ENCODE measurements at places on chromosomes 3 and 15. TPM values are rescaled to one million over a fixed set of nuclear protein-coding genes. Genes with fewer than 3 reads are reported as not detected.

POLR2H gene
- 84.3 TPM for total RNA-seq

REC114 gene
- total RNA-seq = not detected

HCLS1 gene
- 305 TPM for total RNA-seq

PIF1 gene
- 85.5 TPM for total RNA-seq

CACNA1D gene
- total RNA-seq = 1.5 TPM

GRCh38 chr15:23881291-23881690 lies 194.2 kb upstream of the NDN start:
- DNase-seq = no peak
- H3K27me3 ChIP-seq = no peaks in the 10 kb centered on the region
- no peaks in the 10 kb centered on the region for H3K4me1 ChIP-seq

DNA sequence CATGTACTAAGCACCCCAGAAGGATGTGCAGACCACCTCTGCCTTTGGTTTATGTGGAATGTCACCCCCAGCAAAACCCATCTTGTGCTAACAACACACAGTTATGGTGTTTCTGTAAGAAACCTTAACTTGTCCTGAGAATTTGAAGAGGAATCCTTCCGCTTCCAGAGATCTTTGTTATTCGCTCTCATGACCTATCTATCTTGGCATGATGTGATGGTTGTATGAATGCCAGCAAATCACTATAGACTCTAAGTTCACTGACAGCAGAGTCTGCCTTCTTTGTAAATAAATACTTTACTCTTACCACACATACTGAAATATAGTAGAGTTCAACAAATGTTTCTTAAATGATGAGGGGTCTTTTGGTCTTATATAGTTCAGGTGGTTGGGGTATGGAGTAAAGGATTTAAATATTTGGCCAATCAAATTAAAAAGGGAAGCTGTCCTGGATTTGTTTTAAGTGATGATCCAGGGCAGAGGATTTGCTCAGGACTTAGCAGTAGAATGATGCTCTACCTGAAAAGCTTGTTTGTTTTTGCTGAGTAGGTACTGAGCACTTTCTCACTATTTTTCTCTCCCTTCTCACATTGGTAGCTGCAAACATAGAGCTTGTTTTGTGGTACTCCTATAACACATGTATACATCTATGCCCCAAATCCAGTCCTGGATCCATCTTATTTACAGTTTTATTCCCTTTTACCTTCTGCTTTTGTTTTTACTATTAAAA lies 27.9 kb upstream of the RTP1 start:
- no peak overlapping the region for H3K4me3 ChIP-seq
- H3K27me3 ChIP-seq = peaks cover 28% of the 10 kb centered on the region
- H3K36me3 ChIP-seq = no peaks in the 10 kb centered on the region
- no peak overlapping the region for H3K27ac ChIP-seq

- DNase-seq = peak; percentile 38
- peaks cover 43% of the 10 kb centered on the region for H3K36me3 ChIP-seq
- H3K27me3 ChIP-seq = no peaks in the 10 kb centered on the region
- H3K27ac ChIP-seq = no peak overlapping the region
Observed at GRCh38 chr3:133821767-133822638, 16.4 kb downstream of the SRPRB start.

DNA sequence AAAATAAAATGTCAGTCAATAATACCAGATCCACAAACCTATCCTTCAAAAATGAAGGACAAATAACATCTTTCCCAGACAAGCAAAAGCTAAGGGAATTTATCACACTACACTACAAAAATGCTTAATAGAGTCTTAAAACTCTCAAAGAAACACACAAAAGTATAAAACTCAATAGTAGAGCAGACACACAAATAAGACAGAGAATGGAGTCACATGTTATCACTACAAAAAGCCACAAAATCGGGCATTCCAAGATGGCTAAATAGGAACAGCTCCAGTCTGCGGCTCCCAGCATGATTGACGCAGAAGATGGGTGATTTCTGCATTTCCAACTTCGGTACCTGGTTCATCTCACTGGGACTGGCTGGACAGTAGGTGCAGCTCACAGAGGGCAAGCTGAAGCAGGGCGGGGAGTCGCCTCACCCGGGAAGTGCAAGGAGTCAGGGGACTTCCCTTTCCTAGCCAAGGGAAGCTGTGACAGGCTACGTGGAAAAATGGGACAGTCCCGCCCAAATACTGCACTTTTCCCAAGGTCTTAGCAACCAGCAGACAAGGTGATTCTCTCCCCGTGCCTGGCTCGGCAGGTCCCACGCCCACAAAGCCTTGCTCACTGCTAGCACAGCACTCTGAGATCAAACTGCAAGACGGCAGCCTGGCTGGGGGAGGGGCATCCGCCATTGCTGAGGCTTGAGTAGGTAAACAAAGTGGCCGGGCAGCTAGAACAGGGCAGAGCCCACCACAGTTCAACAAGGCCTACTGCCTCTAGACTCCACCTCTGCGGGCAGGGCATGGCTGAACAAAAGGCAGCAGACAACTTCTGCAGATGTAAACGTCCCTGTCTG lies 46.3 kb downstream of the SENP7 start:
- peaks cover 17% of the 10 kb centered on the region for H3K4me1 ChIP-seq
- H3K36me3 ChIP-seq = peaks cover 23% of the 10 kb centered on the region
- H3K27ac ChIP-seq = no peak overlapping the region

- H3K27ac ChIP-seq = no peak overlapping the region
- no peaks in the 10 kb centered on the region for H3K27me3 ChIP-seq
- no peak overlapping the region for H3K4me3 ChIP-seq
- H3K36me3 ChIP-seq = peaks cover 8% of the 10 kb centered on the region
- peaks cover 23% of the 10 kb centered on the region for H3K4me1 ChIP-seq
- no peak for DNase-seq
Observed at GRCh38 chr15:84629033-84629432, 25.1 kb downstream of the WDR73 start.

DNA sequence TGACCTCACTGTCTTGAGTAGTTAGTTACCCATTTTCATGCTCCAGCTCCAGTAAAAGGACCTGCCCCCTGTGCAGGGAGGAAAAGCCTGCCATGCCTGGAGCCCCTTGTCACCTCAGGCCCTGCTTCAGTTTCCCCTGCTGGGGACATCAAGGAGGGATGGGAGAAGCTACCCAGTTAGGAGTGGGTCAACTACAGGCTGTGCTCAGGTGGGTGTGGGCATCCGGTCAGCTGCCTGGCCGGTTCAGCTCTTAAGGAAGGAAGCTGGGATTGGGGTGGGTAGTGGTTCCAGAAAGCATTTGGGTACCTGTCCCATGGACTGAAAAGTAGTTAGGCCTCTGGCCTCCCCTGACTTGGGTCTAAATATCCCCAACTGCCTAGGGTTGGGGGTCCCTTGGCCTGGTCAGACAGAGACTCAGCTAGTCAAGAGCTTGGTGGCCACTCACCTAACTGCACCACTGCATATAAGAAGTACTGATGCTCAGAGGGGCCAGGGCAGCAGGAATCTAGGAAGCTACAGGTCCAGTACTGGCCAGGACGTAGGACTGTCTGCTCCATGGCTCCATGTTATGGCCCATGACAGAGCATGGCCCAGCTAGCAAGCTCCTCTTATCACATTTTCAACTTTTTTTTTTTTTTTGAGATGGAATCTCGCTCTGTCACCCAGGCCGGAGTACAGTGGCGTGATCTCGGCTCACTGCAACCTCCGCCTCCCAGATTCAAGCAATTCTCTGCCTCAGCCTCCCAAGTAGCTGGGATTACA lies 549 bp downstream of the LSMEM2 start:
- H3K27me3 ChIP-seq = peaks cover 35% of the 10 kb centered on the region
- no peak for DNase-seq
- H3K4me3 ChIP-seq = no peak overlapping the region
- H3K4me1 ChIP-seq = peaks cover 15% of the 10 kb centered on the region

DNA sequence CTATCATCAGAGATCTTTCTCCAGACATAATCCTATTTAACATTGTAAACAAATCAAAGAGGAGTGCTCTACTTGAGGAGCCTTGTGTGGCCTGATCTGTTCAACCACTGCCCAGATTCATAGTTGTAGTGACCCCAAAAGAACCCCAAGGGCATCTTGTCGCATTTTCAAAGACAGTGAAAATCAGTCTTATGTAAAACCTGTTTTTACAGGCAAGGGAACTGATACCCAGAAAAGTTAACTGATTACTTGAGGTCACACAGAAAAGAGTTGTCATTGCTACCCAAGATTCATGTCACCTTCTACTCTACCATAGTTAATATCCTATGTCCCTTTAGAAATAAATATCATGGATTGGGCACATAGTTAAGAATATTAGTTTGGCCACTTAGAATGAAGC lies 40.5 kb upstream of the ARPP21 start:
- no peak overlapping the region for H3K27ac ChIP-seq
- DNase-seq = no peak
- H3K27me3 ChIP-seq = no peaks in the 10 kb centered on the region
- H3K4me1 ChIP-seq = no peaks in the 10 kb centered on the region

- no peak overlapping the region for H3K4me3 ChIP-seq
- H3K4me1 ChIP-seq = no peaks in the 10 kb centered on the region
- H3K27me3 ChIP-seq = peaks cover 22% of the 10 kb centered on the region
- H3K36me3 ChIP-seq = no peaks in the 10 kb centered on the region
- no peak for DNase-seq
Observed at GRCh38 chr3:115704661-115705338, 81.5 kb downstream of the GAP43 start.

- H3K27me3 ChIP-seq = no peaks in the 10 kb centered on the region
- no peak overlapping the region for H3K4me3 ChIP-seq
- H3K27ac ChIP-seq = no peak overlapping the region
- peaks cover 14% of the 10 kb centered on the region for H3K4me1 ChIP-seq
- no peaks in the 10 kb centered on the region for H3K36me3 ChIP-seq
- no peak for DNase-seq
Observed at GRCh38 chr3:141680620-141681389, 57.3 kb upstream of the RNF7 start.

DNA sequence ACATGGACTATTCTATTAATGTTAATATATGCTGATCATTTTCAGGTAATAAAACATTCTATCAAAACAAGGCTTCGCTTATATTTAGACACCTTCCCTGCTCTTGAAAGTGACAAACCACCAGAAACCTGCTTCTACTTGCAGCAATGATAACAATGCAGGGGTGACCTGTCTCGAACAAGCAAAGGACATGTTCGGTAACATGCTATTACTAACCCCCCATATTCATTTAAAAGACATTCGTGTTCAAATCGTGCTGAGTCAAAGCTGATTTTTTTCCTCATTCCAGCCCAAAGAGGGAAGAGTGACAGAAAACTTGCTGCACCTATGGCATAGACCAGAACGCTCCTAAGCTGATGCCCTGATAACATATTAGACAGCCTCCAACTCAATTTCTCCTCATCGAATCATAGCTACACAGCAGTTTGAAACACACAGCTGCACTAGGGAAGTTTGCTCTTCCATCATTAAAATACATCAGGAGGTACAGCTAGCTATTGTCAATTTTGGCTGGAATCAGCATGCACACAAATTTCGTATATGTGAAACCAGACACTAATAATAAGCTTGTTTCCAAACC lies 341.5 kb downstream of the FOXP1 start:
- no peak overlapping the region for H3K27ac ChIP-seq
- no peaks in the 10 kb centered on the region for H3K27me3 ChIP-seq
- no peak for DNase-seq
- no peaks in the 10 kb centered on the region for H3K36me3 ChIP-seq

GRCh38 chr3:10223676-10224639 lies 24.3 kb upstream of the TATDN2 start:
- peak; percentile 87 for DNase-seq
- peak overlapping the region; percentile 72 for H3K27ac ChIP-seq
- peaks cover 79% of the 10 kb centered on the region for H3K4me1 ChIP-seq
- no peaks in the 10 kb centered on the region for H3K27me3 ChIP-seq

DNA sequence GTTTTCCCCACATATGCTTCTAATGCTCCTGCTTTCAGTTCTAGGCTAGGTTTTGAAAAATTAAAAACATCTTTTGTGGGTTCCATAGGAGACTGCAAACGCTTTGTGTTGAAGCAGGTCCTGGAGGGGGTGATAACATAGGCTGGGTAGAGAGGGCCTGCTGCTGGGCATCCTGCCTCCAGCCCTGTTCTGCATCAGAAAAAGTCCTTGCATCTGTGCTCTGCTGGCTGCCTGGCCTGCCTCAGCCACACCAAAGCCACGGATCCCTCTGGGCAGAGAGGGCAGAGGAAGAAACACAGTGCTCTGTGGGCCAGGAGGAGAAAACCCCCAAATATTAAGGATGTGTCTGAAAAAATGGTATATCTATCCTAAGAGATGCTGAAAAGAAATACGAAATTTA lies 3.9 kb upstream of the ARPP21 start:
- H3K27me3 ChIP-seq = peaks cover 22% of the 10 kb centered on the region
- H3K4me1 ChIP-seq = peaks cover 3% of the 10 kb centered on the region
- H3K36me3 ChIP-seq = peaks cover 2% of the 10 kb centered on the region
- H3K27ac ChIP-seq = no peak overlapping the region
- H3K4me3 ChIP-seq = no peak overlapping the region
- DNase-seq = no peak

- H3K4me1 ChIP-seq = no peaks in the 10 kb centered on the region
- H3K27ac ChIP-seq = no peak overlapping the region
- peaks cover 20% of the 10 kb centered on the region for H3K27me3 ChIP-seq
- H3K4me3 ChIP-seq = no peak overlapping the region
Observed at GRCh38 chr3:32862247-32862935, 44.6 kb downstream of the TRIM71 start.

DNA sequence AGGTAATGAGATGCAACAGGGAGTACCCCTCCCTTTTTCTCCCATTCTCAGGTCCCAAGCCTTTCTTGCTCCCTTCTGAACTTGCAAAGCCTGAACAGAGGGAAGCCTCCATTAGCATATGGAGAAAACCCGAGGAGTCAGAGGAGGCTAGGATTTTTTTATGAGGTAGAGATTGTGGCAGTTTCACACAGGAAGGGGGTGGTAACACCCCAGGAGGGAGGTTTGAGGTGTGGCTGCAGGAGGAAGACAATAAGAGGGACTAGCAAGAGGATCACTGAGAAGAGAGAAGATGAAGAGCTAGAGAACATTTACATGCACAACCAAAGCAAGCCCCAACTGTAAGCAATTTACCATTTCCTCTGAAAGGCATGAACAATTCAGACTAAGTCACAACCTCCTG lies 322.7 kb downstream of the SV2B start:
- peaks cover 10% of the 10 kb centered on the region for H3K27me3 ChIP-seq
- H3K36me3 ChIP-seq = peaks cover 6% of the 10 kb centered on the region
- peak overlapping the region; percentile 72 for H3K27ac ChIP-seq
- DNase-seq = peak; percentile 62
- no peak overlapping the region for H3K4me3 ChIP-seq

DNA sequence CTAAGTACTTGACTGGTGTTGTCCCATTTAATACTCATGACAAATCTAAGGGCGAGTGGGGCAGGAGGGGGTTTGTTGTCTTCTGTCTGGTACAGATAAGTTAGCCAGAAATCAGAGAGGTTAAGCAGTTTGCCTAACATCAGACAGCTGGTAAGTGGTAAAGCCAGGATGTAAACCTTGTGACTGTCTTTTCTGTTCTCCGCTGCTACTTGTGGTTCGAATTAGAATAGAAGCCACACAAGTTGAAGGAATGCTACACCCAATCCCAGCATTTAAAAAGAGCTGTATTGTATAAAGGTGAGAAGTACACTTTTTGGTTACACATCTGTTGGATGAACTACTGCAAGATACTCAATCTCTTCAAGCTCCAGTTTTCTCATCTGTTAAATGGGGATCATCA lies 474.7 kb upstream of the SUCLG2 start:
- H3K27ac ChIP-seq = no peak overlapping the region
- DNase-seq = no peak
- H3K36me3 ChIP-seq = peaks cover 2% of the 10 kb centered on the region
- no peak overlapping the region for H3K4me3 ChIP-seq
